ENCODE measurements at places on chromosomes 2 and 18.

- H3K4me1 ChIP-seq: peaks cover 9% of the 10 kb centered on the region
- no peak for DNase-seq
- no peak overlapping the region for H3K27ac ChIP-seq
- no peaks in the 10 kb centered on the region for H3K27me3 ChIP-seq
- H3K4me3 ChIP-seq: no peak overlapping the region
Observed at GRCh38 chr2:62800618-62801017, 95.1 kb downstream of the EHBP1 start.

DNA sequence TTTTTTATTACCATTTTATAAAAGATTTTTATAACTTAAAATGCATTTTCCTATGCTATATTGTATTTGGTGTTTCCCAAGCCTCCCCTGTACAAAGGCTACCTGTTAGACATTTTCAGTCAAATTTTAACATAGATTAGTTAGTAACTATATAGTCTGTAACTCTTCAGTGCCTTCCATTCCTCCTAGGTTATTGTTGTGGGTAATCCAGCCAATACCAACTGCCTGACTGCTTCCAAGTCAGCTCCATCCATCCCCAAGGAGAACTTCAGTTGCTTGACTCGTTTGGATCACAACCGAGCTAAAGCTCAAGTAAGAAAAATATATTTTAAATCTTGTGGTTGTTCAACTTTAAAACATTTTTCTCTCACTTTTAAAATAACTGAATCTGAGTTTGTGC is 10.2 kb downstream of the MDH1 start:
- no peaks in the 10 kb centered on the region for H3K27me3 ChIP-seq
- peaks cover 18% of the 10 kb centered on the region for H3K36me3 ChIP-seq
- H3K4me1 ChIP-seq: peaks cover 5% of the 10 kb centered on the region
- H3K4me3 ChIP-seq: no peak overlapping the region
- no peak overlapping the region for H3K27ac ChIP-seq
- DNase-seq: no peak

- no peak overlapping the region for H3K27ac ChIP-seq
- peaks cover 4% of the 10 kb centered on the region for H3K36me3 ChIP-seq
- H3K27me3 ChIP-seq: no peaks in the 10 kb centered on the region
Observed at GRCh38 chr2:8022908-8023640, 658.8 kb upstream of the ID2 start.

GRCh38 chr2:182666674-182667314 is 49.3 kb upstream of the DNAJC10 start:
- peaks cover 6% of the 10 kb centered on the region for H3K27me3 ChIP-seq
- no peak for DNase-seq
- H3K36me3 ChIP-seq: no peaks in the 10 kb centered on the region
- no peak overlapping the region for H3K27ac ChIP-seq

DNA sequence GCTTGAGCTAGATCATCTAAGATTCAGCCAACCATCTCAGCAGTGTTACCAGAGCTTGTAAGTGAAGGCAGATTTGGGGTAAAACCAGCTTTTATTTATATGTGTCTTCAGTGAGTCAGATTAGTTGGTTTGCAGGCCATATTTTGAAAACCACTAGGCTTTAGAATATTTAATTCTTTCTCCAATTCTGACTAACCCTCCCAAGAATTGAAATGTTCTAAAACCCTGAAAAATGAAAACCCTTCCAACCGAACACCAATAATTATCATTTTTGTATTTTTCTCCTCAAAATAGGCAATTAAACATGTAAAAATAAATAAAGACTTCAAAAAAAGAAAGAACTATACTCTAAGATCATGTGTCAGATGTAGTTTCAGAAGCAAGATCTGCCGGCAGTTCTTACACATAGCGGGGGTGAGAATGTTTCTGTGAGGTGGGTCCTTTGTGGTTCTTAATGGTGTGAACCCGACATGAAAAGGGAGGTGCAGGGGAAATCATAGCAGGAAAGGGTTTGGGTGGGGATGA is 14.2 kb downstream of the PLEK start:
- peak; percentile 85 for DNase-seq
- peak overlapping the region; percentile 95 for H3K4me3 ChIP-seq
- no peaks in the 10 kb centered on the region for H3K27me3 ChIP-seq

- no peaks in the 10 kb centered on the region for H3K4me1 ChIP-seq
- H3K27ac ChIP-seq: no peak overlapping the region
- no peaks in the 10 kb centered on the region for H3K36me3 ChIP-seq
- no peak overlapping the region for H3K4me3 ChIP-seq
Observed at GRCh38 chr18:27808683-27809082, 368.2 kb downstream of the CDH2 start.

DNA sequence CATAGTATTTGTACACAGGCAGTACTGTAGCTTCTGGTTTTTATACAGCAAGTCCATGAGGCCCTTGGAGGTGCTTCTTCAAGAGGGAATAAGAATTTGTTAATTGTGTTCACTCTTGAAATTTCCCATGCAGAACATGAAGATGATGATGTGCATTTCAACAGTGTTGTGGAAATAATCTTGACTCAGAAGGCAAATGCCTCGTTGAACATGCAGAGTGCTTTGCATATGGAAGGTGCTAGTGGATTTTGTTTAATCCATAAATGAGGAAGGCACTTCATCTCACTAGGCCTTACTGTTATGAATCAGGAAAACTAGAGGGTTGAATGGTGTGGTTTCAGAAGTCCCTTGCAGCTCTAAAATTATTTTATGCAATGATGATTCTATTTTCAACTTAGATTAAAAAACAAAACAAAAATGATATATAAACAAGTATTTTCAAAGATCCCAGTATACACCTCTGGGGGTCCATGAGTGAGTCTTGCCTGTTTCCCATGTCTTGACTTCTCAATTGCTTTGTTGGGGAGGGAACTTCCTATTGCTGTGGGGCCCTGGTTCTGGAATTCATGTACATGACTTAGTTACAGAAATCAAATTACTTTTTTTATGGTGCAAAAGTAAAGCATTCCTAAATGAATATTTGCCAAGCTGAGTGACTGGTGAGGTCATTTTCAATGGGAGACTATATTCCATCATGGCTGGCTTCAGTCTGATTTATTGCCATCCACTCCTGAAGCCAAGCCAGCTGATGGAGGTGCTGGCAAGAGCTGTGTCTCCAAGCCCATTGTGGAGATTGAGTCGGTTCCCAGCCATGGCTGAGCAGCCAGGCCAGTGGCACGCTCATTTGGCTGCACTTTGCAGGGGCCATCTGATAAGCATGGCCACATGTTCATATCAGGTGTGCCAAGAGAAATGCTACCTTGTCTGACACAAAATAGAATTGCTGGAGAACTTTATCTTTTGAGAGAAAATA is 56.5 kb downstream of the MGAT5 start:
- peaks cover 4% of the 10 kb centered on the region for H3K36me3 ChIP-seq
- H3K4me3 ChIP-seq: no peak overlapping the region
- no peak overlapping the region for H3K27ac ChIP-seq
- no peak for DNase-seq
- peaks cover 50% of the 10 kb centered on the region for H3K4me1 ChIP-seq
- peaks cover 2% of the 10 kb centered on the region for H3K27me3 ChIP-seq

GRCh38 chr2:56981554-56981953 is 797.8 kb downstream of the CCDC85A start:
- no peak for DNase-seq
- no peak overlapping the region for H3K27ac ChIP-seq
- H3K4me1 ChIP-seq: no peaks in the 10 kb centered on the region
- H3K36me3 ChIP-seq: peaks cover 10% of the 10 kb centered on the region

DNA sequence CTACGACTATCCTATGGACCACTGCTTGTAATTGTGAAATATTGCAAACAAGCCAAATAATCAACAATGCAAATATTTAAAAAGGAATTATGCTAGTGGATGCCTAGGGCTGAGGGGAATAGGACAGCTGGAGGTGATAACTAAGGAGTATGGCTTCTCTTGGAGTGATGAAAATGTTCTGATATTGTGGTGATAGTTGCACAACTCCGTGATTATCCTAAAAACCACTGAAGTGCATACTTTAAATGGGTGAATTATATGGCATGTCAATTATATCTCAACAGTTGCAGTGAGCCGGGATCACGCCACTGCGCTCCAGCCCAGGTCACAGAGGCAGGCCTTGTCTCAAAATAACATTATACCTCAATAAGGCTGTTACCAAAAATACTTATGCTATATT is 125.1 kb upstream of the SH3BP4 start:
- peaks cover 11% of the 10 kb centered on the region for H3K27me3 ChIP-seq
- no peak overlapping the region for H3K4me3 ChIP-seq
- H3K4me1 ChIP-seq: no peaks in the 10 kb centered on the region

DNA sequence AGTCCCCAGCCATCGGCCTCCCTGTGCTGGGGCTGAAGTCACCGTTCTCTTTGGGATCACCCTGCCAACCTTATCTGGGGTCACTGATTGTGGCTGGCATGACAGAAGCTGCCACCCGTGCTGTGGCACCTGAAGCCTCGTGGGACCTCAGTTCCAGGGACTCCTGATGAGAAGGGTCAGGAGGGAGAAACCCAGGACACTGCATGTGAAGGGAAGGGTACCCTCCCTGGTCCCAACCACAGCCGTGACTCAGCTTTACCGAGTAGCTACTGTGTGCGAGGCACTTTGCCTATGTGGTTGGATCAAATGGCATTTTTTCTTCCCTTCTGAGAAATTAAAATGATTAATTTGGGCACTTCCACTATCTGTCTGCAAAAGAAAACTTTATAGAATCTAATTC is 64.4 kb downstream of the SP110 start:
- peaks cover 3% of the 10 kb centered on the region for H3K4me1 ChIP-seq
- DNase-seq: no peak
- H3K27me3 ChIP-seq: no peaks in the 10 kb centered on the region
- no peaks in the 10 kb centered on the region for H3K36me3 ChIP-seq
- H3K27ac ChIP-seq: no peak overlapping the region

DNA sequence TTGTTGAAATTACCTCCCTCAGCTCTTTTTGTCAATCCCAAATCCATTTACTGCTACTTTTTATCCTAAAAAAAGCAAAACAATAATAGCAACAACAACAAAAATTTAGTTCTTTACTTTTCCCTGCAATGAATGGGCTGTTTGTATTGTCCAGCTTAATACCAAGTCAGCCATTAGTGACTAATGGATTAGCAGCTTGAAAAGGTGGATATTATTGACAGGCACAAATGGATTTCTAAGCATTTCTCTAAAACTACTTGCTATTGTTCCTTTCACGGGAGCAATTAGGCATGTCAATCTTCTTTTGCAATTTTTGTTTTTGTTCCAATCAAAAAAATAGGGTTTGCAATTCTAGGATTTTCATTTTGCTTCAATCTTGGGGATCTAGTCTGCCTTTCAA is 32.1 kb upstream of the SPAG16 start:
- H3K4me1 ChIP-seq: no peaks in the 10 kb centered on the region
- peaks cover 5% of the 10 kb centered on the region for H3K27me3 ChIP-seq
- H3K36me3 ChIP-seq: no peaks in the 10 kb centered on the region
- no peak for DNase-seq
- H3K27ac ChIP-seq: no peak overlapping the region

GRCh38 chr18:46042571-46043123 is 29.4 kb downstream of the PSTPIP2 start:
- H3K27me3 ChIP-seq: no peaks in the 10 kb centered on the region
- H3K4me1 ChIP-seq: peaks cover 49% of the 10 kb centered on the region
- peaks cover 7% of the 10 kb centered on the region for H3K36me3 ChIP-seq

DNA sequence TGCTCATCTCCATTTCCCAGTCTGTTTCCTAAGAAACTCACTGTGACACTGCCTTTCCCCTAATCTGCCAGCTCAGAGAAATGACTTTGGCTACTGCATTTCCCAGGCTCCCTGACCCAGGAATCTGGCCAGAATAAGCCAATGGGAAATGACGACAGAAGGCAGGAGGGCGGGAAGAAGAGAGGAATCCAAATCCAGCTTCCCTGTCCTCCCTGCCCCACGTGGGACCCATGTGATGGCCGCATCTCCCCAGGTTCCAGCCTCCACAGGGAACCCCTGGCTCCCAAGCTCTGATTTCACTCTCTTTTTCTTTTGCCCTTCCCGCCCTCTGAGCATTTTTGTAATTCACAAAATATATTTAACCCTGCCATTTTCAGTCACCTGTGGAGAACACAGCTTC is 37.8 kb upstream of the RAB12 start:
- no peak overlapping the region for H3K4me3 ChIP-seq
- DNase-seq: no peak
- H3K4me1 ChIP-seq: no peaks in the 10 kb centered on the region
- peaks cover 7% of the 10 kb centered on the region for H3K27me3 ChIP-seq
- H3K36me3 ChIP-seq: no peaks in the 10 kb centered on the region

DNA sequence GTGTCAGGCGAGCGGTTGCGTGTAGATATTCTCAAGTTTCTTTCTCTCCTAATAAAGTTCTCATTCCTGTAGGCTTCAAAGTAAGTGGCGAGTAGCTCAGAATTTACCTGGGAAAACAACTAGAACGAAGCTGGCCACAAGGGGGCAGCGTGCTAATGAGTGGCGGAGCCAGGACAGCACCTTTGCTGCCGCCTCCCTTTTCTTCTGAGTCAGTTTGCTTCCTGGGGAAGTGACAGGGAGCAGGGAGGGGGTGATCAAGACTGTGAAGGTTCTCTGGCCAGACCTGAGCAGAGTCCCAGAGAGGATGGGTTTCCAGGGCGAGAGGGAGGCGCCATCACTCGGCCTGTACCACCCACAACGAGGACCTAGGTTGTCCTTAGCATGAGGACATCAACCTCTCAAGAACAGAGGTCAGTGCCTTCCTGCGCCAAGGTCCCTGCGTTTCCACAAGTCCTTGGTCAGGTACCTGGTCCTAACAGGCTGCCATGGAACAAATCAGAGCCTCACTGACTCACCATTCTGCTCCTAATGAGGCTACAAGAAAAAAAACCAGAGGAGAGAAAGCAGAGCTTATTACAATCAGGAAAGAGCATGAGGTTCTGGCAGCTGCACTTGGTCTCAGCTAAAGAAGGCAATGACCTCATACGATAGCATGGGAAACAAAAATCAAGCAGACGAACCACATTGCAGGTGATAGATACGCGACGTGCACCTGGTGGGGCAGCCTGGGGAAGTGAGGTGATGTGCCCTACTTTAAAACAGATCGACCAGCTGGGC is 98.7 kb downstream of the PLB1 start:
- H3K27ac ChIP-seq: peak overlapping the region; percentile 77
- H3K4me3 ChIP-seq: peak overlapping the region; percentile 74
- no peaks in the 10 kb centered on the region for H3K36me3 ChIP-seq
- H3K4me1 ChIP-seq: peaks cover 14% of the 10 kb centered on the region
- DNase-seq: peak; percentile 87

GRCh38 chr2:113905886-113906285 is 16.0 kb downstream of the ACTR3 start:
- DNase-seq: no peak
- peak overlapping the region; percentile 39 for H3K4me3 ChIP-seq
- peaks cover 70% of the 10 kb centered on the region for H3K4me1 ChIP-seq
- peak overlapping the region; percentile 19 for H3K27ac ChIP-seq
- peaks cover 18% of the 10 kb centered on the region for H3K36me3 ChIP-seq

- peaks cover 74% of the 10 kb centered on the region for H3K27me3 ChIP-seq
- H3K36me3 ChIP-seq: no peaks in the 10 kb centered on the region
- peak overlapping the region; percentile 65 for H3K4me3 ChIP-seq
- DNase-seq: peak; percentile 58
Observed at GRCh38 chr2:215435280-215435869, 493 bp downstream of the FN1 start.
